ENCODE measurements at places on chromosomes 3 and 15. TPM values are rescaled to one million over a fixed set of nuclear protein-coding genes. Genes with fewer than 3 reads are reported as not detected.

Gene TMEM108
- total RNA-seq, result not detected

Gene EIF4E3
- total RNA-seq, result 1.1 TPM

Gene GPR156
- 0.35 TPM for total RNA-seq

Gene FEZF2
- total RNA-seq, result not detected

Gene DUOX2
- total RNA-seq, result not detected

Gene PGBD4
- 0.58 TPM for total RNA-seq

Gene GNB4
- total RNA-seq, result 51.2 TPM

Gene A4GNT
- not detected for total RNA-seq

Gene RSRC1
- 28.9 TPM for total RNA-seq

Gene GRAMD2A
- total RNA-seq, result 0.18 TPM

Gene VEPH1
- 92.5 TPM for total RNA-seq

Gene CDCP1
- total RNA-seq, result 7.2 TPM

Gene LINGO1
- not detected for total RNA-seq

Gene AP3B2
- total RNA-seq, result not detected

Gene MRAS
- 27.6 TPM for total RNA-seq

Gene TWF2
- 236 TPM for total RNA-seq

Gene WDR93
- 1.2 TPM for total RNA-seq

Gene P2RY13
- not detected for total RNA-seq

Gene KLF13
- 15.1 TPM for total RNA-seq

Gene CKMT1B
- total RNA-seq, result not detected

Gene FGF12
- total RNA-seq, result under 0.01 TPM

Gene SUSD5
- total RNA-seq, result 0.58 TPM

Gene HRG
- total RNA-seq, result not detected

Gene GABRR3
- not detected for total RNA-seq

Gene CCDC33
- total RNA-seq, result 1.6 TPM

Gene REC114
- not detected for total RNA-seq

Gene TM4SF4
- total RNA-seq, result not detected

Gene CLDN18
- total RNA-seq, result not detected

Gene LTK
- total RNA-seq, result 1.2 TPM

Gene GCSAM
- not detected for total RNA-seq

Gene ITIH3
- total RNA-seq, result not detected

Gene SOX14
- total RNA-seq, result not detected

Gene PIERCE2
- 2.6 TPM for total RNA-seq

Gene TTC23
- 21.1 TPM for total RNA-seq
